Mesenteric fat pad (tissue), 1 donor: ENCODE measurements at places on chromosomes 11 and 22. TPM values are rescaled to one million over a fixed set of nuclear protein-coding genes. Genes with fewer than 3 reads are reported as not detected.

GRCh38 chr11:72836111-72836510 is 21.9 kb downstream of the ATG16L2 start:
- no peak for DNase-seq

DNA sequence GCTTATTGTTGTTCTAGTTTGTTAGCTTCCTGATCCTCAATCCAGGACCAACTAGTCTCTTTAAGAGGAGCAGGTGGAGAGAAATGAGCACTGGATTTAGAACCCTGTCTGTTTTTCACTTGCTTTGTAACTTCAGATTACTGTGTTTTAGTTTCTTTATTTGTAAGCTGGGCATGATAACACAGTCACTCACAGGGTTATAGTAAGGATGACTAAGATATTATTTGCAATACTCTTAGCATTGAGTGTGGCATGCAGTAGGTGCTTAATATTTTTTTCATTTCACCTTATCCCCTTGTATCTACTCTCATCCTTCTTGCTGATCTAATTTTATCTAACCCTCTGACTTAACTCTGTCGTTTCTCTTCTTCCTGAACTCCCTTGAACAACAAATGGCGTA is 33.8 kb downstream of the DNHD1 start:
- no peak for DNase-seq

DNA sequence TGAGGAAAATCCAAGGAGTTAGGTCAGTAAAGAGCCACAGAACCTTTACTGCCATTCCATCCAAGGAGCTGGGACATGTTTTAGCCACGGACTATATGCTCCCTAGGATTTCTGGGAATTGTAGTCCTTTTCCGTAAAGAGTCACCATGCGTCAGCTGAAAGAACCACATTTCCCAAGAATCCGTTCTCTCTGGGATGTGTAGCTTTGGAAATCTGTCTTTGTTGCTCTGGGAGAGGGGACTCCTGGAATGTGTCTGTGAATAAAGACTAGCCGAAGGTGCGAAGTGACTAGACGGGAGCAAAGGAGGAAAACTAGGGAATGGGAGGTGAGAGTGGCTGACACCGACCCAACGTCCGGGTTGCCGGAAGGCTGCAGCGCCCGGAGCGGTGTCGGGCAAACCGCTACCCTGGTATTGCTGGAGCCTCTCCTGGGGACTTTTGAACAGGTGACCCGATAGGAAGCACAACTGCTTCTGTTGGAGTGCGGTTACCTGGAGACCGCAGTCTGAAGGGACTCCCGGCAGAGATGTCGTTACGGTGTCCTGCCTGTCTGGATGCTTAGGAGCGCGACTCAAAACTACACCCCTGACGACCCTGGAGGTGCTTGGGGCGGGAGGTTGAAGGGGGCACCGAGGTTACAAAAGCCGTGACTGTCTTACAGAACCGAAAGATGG is at the start of gene IFTAP:
IFTAP (plus strand) TSS at position 187 of the 674 bp plus-strand sequence. CDS start 15,602 bp downstream, outside the sequence.
- DNase-seq: no peak

DNA sequence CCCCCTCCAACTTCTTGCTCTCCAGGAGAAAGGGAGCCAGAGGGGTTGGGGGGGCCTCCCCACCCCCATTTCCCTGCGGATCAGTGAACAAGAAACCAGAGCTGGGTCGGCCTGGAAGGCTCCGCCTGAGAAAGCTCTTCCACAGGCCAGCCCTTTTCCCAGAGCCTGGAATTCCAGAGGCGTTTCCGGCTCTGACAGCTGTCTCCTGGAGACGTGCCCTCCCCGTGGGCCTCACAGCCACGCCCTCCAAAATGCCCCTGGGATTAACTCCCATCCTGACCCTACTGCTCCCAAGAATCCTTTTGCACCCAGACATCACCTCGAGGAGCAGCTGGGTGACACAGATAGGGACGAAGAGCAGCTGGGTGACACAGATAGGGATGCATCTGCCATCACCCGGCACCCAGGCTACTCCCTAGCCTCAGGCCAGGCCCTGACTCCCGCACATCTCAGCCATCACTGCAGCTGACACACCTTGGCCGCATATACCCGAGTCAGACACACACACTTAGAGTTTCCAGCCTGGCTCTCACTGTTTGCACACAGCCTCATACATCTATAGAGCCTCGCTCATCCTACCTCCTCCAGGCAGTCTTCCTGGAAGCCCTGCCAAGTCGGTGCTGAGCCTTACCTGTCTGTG is 7.6 kb upstream of the CDC42EP1 start:
- no peak for DNase-seq

- DNase-seq: no peak
These were observed 53.1 kb upstream of the CEP295 start for GRCh38 chr11:93608364-93608763.

- no peak for DNase-seq
These were observed 57.7 kb upstream of the EP300 start for GRCh38 chr22:41034706-41035105.

DNA sequence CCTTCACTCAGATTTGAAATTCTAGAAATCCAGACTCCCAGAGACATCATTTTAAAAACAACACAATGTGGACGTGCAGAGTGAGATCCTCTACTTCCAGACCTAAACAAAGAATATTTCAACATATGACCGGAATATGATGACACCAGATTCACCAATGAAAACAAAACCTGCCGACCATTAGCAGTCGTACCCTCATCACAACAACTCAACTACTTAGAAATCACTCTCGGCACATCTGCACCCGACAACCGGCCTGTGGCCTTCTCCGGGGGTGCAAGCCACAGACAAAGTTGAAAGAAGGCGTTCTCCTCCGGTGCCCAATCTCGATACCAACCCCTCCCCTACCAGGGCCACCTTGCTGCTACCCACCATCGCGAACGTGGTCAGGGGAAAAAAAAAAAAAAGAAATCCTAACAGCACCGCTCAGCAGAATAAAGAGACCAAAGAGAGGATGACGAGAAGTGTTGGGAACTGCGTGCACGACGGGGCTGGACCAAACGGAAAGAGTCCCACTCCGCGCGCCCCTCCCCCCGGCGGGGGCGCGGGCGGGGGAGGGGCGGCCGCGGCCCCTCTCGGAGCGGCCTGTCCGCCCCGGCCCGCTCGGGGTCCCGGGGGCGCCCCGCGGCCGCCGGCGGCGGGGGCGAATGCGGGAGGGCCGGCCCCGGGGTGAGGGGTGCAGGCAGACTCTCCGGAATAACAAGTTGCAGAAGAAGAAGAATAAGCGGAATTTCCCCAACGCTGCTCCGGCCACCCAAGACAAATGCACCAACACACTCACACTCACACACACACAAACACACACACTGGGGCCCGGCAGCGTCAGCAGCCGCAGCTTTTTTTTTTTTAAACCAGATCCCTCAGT is 1.7 kb downstream of the PHF21A start:
- no peak for DNase-seq

DNA sequence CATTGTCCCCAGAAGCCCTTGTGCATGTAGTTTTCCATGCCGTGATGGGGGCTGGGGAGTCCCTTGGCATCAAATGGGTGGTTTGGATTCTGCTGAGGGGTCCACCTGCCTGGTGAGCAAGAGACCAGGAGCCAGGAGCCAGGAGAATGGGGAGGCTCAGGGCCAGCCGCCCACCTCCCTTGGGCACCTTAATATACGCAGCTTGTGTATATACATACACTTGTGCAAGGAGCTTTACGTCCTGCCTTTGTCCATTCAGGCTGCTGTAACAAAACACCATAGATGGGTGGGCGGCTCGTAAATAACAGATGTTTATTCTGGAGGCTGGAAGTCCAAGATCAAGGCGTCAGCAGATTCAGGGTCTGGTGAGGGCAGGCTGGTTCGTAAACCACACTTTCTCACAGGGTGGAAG is 62.5 kb downstream of the SMIM38 start:
- DNase-seq: peak; percentile 67

ARVCF gene
- total RNA-seq: 5.3 TPM
